ENCODE measurements at places on chromosomes 11 and 22.

GRCh38 chr11:23100726-23101125, 240.5 kb upstream of the CCDC179 start:
- DNase-seq, result no peak

DNA sequence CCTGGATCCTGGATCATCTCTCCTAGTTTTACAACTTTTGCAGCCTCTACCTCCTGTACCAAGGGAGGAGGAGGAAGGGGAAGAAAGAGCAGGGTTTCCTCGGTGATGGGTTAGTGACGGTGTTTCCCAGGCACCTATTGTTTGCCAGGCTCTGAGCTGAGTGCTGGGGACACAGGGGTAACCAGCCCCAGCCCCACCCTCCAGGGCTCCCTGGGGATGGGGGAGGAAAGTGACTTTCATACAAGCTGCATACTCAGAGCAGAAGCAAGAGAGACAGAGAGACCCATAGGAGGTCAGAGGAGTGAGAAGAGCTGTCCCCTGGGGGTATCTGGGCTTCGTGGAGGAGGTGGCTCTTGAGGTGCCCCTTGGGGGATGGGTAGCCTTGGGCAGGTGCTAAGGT, 89.4 kb upstream of the THY1 start:
- peak; percentile 7 for DNase-seq

DNA sequence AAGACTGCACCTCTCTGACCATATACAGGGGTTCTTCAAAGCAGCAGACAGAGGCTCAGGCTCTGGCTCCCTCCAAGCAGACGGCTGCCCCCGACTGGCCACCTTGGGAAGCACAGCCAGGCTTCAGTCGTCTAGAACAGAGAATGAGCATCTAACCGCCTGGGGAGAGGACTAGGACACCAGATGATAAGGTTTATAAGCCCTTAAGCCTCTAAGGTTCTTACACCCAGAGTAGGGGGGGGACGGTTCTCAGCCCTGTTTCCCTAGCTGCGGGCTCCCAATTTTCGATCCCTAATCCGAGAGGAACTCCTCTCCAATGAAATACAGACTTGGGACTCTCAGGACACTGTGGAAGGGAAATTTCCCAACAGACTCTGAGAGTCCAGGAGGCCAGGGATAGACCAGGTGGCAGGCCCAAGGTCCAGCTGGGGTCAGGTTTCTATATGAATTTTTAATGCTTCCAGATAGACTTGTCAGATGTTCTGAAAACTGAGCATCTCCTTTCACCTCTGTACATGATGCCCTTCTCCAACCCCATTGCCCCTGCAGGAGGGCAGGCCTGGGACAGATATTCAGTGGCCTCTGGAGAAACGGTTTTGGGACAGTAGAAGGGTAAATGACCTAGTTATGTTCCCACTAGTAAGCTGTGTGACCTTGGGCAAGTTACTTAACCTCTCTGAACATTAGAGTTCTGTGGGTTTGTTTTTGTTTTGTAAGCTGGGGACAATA, 20.2 kb downstream of the RTN4RL2 start:
- peak; percentile 94 for DNase-seq

DNA sequence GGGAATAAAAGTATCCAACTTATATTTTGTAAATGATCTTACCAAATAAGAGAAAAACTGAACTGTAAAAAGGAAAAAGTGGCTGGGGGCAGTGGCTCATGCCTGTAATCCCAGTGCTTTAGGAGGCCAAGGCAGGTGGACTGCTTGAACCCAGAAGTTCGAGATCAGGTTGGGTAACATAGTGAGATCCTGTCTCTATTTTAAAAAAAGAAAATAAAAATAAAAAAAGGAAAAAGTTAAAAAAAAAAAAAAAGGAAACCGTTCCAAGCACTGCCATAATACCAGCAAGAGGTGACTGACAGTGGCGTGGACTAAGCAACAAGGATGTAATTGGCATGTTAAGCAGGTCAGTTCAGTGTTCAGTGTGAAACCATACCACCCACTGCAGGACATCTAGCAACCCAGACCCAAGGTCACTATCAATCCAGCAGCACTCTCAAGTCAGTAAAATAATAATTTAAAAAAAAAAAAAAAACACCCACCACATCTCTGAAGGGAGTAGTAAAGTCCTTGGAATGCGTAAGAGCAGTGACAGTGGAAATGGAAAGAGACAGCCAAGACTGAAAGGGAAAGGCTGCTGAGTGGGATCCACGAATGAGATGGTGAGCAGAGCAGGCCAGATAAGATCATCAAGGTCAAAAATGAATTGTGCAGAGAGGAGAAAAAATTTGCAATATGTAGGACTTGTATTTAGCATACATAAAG, 43.6 kb downstream of the MAPK1 start:
- DNase-seq, result no peak

- DNase-seq, result no peak
Measured at GRCh38 chr11:102382384-102382783, 35.4 kb downstream of the BIRC2 start.

DNA sequence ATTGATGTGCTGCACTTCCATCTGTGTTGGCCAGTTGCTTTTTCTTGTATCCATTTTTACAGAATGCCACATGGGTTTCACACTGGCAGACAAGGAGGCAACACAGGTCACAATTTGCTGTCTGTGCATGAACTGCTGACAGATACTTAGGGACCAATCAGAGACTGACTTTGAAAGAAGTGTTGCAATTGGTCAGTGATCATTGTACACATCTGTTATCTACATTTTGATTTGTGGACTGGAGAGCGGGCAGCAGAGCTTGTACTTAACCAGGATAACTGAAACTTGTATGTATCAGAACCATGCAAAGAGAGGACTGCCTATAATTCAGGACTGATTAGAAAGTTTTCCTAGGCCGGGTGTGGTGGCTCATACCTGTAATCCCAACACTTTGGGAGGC, 21.8 kb downstream of the PRR5 start:
- DNase-seq, result no peak

DNA sequence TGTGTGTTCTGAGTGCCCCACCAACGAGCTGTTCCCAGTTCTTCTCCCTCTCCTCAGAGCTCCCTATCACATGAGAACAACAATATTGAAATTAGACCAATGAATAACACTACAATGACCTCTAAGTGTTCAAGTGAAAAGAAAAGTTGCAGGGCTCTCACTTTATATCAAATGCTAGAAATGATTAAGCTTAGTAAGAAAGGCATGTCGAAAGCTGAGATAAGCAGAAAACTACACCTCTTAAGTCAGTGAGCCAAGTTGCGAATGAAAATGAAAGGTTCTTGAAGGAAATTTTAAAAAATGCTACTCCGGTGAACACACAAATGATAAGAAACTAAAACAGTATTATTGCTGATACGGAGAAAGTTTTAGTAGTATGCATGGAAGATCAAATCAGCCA, 199.8 kb downstream of the GUCY1A2 start:
- no peak for DNase-seq

GRCh38 chr11:13009921-13010748, 1.0 kb downstream of the RASSF10 start:
- peak; percentile 48 for DNase-seq

DNA sequence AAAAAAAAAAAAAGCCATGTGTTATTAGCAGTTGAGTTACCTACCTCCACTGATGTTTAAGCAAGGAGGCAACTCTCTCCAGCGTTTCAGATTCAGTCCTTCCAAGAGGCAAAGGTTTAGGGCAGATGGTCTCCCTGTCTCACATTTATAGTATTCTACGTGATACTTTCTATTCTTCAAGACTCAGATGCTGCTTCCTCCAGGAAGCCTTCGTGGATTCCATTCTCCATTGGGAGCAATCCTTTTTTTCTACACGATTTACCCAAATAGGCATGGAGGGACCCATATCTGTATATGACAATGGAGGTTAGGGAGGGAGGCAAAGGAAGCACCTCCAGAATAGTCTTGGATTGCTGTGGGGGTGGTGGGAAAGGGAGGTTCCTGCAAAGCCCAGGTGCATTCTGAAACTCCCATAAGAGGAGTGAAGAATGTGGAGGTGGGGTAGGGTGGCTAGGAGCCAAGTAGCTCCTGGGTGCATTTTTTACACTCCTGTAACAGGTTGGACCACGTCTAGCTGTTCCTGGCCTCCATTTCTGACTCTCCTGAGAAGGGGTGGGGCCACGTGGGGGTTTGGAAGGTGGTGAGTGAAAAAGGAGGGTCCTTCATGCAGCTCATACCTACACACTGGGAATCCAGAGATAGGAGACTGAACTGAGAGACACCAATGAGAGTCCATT, 16.2 kb downstream of the YPEL4 start:
- no peak for DNase-seq

GRCh38 chr11:107430525-107430924, 27.1 kb downstream of the CWF19L2 start:
- DNase-seq, result no peak

GRCh38 chr22:17888855-17889254, 114.6 kb upstream of the BID start:
- DNase-seq, result no peak

- DNase-seq, result no peak
Measured at GRCh38 chr11:133497477-133498140, 34.7 kb downstream of the OPCML start.

GRCh38 chr22:25161916-25162530, 37.6 kb upstream of the CRYBB3 start:
- no peak for DNase-seq

DNA sequence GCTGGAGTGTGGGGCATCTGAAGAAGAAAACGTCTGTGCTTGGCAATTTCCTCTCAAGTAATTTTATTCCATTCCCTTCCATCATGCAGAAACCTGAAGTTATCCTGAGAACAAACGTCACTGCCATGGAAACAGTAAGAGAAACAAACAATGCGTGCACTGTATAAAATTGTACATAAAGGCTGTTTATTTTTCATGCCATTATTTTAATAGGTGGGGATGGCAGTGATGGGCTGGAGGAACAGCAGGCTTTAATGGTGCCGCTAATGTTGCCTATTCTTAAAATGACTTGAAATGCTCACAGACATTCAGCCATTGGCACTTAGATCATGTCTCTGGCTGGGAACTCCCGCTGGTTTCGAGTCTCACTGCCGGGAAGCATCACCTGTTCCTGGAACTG, 7.5 kb upstream of the SEZ6L start:
- no peak for DNase-seq

DNA sequence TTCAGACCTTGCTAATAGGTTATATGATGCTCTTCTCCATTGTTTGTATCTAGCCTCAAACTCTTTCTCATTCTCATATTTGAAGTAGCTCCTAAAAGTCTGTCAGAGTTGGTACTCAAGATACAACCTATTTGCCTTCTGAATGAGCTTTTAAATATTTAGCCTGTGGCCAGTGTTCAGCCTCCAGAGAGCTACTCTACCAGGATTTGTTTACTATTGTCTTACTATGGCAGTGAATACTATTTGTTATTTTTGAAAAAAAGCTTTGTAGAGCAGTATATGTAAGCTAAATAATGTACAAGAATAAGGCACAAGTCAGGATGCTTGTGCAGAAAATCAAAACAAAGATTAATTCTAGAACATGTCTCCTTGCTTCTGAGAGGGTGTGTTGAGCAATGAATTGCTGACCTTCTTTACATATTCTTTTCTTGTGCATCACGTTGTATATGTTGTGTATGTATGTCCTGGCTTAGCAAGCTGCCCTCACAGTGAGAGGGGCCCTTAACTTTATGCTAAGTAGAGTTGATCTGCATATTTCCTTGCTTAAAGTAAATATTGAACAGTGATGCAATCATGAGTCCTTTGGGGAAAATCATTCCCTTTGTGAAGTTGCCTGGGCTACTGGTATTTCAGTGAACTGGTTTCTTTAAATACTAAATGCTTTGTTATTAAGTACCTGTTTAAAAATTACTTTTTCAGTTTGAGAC, 438.0 kb downstream of the LUZP2 start:
- no peak for DNase-seq

DNA sequence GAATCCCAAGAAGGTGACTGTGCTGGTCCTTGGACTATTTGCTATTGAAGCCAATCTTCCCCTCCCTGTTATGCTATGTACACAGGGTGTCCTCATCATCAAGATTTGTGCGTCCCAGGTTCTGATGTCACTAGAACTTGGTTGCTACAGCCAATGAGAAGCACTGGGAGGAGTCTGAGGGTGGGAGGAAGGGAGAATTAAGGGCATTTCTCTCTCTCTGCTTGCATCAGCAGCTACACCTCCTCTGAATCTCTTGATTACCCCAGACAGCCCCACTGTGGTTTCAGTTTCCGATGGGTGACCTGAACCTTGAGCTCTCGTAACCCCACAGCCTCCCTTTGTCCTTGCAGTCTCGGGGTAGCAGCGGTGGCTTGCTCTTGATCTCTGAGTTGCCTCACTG, 212.4 kb upstream of the SESN3 start:
- DNase-seq, result no peak

- DNase-seq, result no peak
Measured at GRCh38 chr11:18696638-18697225, 1.8 kb upstream of the TMEM86A start.

- DNase-seq, result no peak
Measured at GRCh38 chr11:1300569-1301187, 8.8 kb downstream of the TOLLIP start.

DNA sequence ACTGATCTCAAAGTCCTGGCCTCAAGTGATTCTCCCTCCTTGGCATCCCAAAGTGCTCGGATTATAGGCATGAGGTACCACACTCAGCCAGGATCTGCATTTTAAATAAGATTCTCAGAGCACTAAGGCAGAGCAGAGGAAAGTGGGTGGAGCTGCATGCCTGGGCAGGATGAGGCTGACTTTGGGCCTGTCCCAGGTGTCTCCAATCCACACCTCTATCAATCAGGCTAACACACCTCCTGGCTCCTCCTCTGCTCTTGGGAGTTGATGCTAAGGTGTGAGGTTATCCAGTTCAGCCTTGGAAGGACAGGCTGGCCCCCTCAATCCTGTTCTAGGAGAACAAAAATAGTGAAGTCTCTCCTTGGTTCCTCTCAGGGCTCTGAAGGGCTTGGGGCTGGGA, 30.2 kb upstream of the P2RY2 start:
- peak; percentile 17 for DNase-seq

GRCh38 chr11:33724644-33725035, 11.6 kb downstream of the CD59 start:
- DNase-seq, result no peak

DNA sequence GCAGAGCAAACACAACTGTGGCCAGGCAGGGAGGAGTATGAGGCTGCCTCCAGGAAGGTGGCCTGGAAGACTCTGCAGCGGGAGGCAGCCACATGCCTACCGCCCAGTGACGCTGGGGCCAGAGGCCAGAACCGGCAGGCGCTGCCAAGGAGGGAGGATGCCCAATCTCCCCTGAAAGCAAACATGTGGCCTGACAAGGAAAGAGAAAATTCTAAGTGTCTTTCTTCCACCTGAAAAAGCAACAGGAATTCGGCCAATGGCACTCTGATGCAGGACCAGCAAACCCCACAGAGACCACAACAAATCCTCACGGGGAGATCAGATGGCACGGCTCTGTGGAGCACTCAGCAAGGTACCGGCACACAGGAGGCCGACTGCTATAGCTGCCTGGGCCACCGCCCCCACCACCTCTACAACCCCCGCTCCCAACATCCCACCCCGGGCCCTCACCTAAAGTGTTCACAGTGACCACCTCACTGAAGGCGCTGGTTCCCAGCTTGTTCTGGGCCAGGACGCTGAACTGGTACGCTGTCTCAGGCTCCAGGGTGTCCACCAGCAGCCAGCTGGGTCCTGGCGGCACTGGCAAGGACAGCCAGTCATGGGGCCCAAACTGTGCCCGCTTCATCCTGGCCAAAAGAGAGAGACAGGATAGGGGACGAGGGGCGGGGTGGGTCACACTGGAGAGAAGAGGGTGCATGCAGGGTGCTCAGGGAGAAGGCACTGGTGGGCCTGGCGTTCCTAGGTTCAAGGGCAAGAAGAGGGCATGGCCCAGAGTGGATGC, 30.1 kb downstream of the IGSF9B start:
- DNase-seq, result no peak

- no peak for DNase-seq
Measured at GRCh38 chr11:132139181-132139580, 768.8 kb downstream of the NTM start.

- DNase-seq, result no peak
Measured at GRCh38 chr11:35588627-35589026, 29.6 kb upstream of the FJX1 start.
